ENCODE measurements at places on chromosomes 12 and 14.

- no peak for DNase-seq
These were observed 378.1 kb upstream of the TMPO start for GRCh38 chr12:98137278-98137677.

DNA sequence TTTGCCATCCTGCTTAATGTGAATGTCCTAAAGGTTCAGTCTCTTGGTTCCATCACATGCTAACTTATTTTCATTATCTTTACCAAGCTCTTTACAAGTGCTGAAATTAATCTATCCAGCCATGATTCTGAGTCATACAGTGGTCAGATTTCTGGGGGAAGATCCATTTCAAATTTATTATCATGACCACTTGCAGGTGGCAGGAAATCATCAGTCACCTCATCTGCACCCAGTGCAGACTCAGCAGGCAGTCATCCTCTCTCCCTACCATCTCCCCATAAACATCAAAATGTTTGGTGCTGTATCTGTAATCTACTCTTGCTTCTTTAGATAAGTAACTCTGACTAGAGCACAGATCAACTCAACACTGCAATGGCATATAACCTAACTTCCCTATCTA is 23.5 kb downstream of the ATG14 start:
- no peak for DNase-seq

DNA sequence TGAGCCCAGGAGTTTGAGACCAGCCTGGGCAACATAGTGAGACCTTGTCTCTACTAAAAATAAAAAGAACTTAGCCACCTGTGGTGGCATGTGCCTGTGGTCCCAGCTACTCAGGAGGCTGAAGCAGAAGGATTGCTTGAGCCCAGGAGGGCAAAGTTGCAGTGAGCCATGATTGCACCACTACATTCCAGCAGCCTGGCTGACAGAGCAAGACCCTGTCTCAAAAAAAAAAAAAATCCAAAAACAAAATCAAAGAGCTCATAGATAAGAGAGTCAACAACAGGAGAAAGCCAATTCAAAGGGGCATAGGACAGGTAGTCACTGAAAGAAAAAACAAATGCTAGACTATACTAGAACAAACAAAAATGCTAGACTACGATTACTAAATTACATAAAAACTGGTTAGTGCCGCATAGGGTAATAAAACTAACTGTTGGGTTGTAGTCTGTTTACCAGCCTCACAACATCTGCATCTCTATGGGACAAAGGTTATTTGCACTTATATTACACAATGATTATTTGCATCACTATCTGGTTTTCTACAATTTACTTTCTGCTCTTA is 16.6 kb upstream of the EEA1 start:
- DNase-seq: no peak

GRCh38 chr14:104926619-104927431 is 2.1 kb downstream of the PLD4 start:
- DNase-seq: no peak

GRCh38 chr14:73245480-73246325 is 8.4 kb downstream of the PAPLN start:
- no peak for DNase-seq

DNA sequence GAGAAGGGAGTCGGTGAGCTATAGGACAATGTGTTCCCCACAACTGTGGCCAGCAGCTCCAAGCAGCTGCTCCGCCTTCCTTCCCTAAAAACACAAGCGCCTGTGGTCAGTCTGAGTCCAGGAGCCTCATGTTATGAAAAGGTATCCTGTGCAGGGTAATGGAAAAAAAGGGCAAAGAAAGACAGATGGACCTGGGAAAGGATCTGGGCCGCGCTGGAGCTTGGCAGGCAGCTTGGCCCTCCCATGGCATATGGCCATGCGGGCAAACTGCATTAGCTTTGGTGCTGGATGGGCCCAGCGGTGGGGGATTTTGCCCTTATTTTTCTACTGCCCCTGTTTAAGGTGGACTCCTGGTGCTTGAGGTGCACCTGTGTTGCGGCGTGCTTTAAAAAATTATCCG is 23.7 kb upstream of the CHST11 start:
- DNase-seq: no peak

DNA sequence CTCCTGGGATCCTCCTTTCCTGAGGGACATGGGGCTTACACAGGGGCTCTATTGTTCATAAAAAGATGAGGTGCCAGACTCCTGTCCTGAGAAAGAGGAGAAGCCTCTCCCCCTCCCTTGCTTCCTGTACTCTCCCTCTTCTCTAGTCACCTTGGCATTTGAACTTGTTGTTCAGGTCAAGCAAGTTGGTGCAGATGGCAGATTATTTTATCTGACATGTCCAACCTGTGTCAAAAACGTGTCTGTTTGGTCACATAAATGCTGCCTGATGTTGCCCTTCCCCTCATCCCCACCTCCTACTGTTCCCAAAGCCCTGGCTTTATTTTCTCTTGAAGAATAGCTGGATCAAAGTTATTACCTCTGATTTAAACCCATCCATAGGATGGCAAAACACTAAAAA is 154.8 kb downstream of the TMX1 start:
- no peak for DNase-seq
